ENCODE measurements at places on chromosomes 5 and 9. TPM values are rescaled to one million over a fixed set of nuclear protein-coding genes. Genes with fewer than 3 reads are reported as not detected.
A peak's percentile ranks its signal among the peaks of the same experiment; 100 is the strongest.

- no peaks in the 10 kb centered on the region for H3K4me1 ChIP-seq
- peaks cover 16% of the 10 kb centered on the region for H3K27me3 ChIP-seq
- no peak overlapping the region for H3K4me3 ChIP-seq
These were observed 20.9 kb downstream of the MORN5 start for GRCh38 chr9:122180633-122181032.

- no peak for DNase-seq
- no peak overlapping the region for H3K4me3 ChIP-seq
- H3K27me3 ChIP-seq = peaks cover 4% of the 10 kb centered on the region
- H3K4me1 ChIP-seq = peaks cover 2% of the 10 kb centered on the region
These were observed 142.8 kb upstream of the RGMB start for GRCh38 chr5:98630621-98631020.

GRCh38 chr5:123690821-123691220, 178.8 kb downstream of the CSNK1G3 start:
- H3K36me3 ChIP-seq = no peaks in the 10 kb centered on the region
- no peaks in the 10 kb centered on the region for H3K4me1 ChIP-seq
- DNase-seq = no peak
- no peak overlapping the region for H3K27ac ChIP-seq
- no peak overlapping the region for H3K4me3 ChIP-seq
- H3K27me3 ChIP-seq = no peaks in the 10 kb centered on the region

- no peaks in the 10 kb centered on the region for H3K4me1 ChIP-seq
- H3K36me3 ChIP-seq = no peaks in the 10 kb centered on the region
- H3K27me3 ChIP-seq = no peaks in the 10 kb centered on the region
- no peak overlapping the region for H3K4me3 ChIP-seq
- DNase-seq = no peak
These were observed 38.8 kb upstream of the PRDM9 start for GRCh38 chr5:23468658-23469057.

GRCh38 chr9:8863886-8864544, 1064.4 kb upstream of the DMAC1 start:
- no peak overlapping the region for H3K4me3 ChIP-seq
- H3K27me3 ChIP-seq = peaks cover 23% of the 10 kb centered on the region
- DNase-seq = no peak
- H3K27ac ChIP-seq = no peak overlapping the region
- H3K4me1 ChIP-seq = no peaks in the 10 kb centered on the region

GRCh38 chr9:7467186-7467585, 332.4 kb downstream of the DMAC1 start:
- H3K27ac ChIP-seq = no peak overlapping the region
- peaks cover 1% of the 10 kb centered on the region for H3K4me1 ChIP-seq
- no peaks in the 10 kb centered on the region for H3K36me3 ChIP-seq
- no peak for DNase-seq

DNA sequence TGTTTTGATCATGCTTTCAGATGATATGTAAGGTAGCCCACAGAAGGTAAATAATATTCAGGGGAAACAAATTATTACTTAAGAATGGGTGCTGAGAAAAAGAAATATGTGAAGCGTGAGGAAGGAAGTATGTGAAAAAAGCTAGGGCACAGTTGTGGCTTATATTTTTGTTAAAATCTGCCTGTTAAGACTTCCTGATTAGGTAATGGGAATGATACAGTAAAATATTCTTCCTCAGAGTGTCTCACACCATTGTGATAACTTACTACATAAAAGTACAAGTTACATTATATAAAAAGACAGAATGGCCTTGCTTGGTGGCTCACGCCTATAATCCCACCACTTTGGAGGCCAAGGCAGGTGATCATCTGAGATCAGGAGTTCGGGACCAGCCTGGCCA, 18.7 kb upstream of the PARP8 start:
- H3K4me3 ChIP-seq = no peak overlapping the region
- H3K27ac ChIP-seq = no peak overlapping the region
- H3K27me3 ChIP-seq = no peaks in the 10 kb centered on the region
- DNase-seq = no peak
- H3K4me1 ChIP-seq = peaks cover 6% of the 10 kb centered on the region
- H3K36me3 ChIP-seq = no peaks in the 10 kb centered on the region

DNA sequence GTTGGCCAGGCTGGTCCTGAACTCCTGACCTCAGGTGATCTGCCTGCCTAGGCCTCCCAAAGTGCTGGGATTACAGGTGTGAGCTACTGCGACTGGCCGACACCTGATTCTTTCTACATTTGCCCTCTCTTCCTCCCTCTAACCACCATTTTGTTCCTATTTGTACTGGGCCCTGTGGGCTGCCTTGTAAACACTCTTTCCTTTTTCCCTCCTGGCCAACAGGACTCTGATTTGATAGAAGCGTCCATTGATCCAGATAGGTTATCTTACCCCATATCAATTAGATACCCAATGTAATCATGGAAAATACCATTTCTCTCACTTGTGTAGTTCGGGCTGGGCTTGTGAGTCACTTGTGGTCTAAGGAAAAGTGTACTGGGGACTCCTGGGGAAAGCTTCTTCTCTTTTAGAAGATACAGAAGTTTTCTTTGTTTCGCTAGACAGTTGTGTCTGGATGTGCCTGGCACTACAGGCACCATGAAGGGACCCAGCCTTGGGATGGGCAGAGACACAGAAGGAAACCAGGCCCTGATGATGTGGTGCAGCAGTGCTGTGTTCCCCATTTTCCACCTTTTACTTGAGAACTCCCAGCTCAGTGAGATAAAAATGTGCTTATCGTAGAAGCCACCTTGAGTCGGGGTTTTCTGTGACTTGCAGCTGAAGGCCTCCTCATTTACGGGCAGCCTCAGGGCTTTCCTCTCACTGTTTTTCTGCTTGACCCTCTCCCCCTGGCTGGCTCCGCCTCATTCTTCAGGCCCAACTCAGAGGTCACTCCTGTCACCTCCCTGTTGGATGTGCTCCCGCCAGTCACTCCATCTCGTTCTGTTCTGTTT, 32.8 kb upstream of the CPEB4 start:
- no peak for DNase-seq
- no peak overlapping the region for H3K4me3 ChIP-seq
- peaks cover 4% of the 10 kb centered on the region for H3K4me1 ChIP-seq
- H3K27me3 ChIP-seq = peaks cover 9% of the 10 kb centered on the region
- no peak overlapping the region for H3K27ac ChIP-seq

GRCh38 chr5:68534131-68534940, 318.8 kb downstream of the PIK3R1 start:
- H3K27ac ChIP-seq = no peak overlapping the region
- no peaks in the 10 kb centered on the region for H3K36me3 ChIP-seq
- H3K4me3 ChIP-seq = no peak overlapping the region
- DNase-seq = no peak

DNA sequence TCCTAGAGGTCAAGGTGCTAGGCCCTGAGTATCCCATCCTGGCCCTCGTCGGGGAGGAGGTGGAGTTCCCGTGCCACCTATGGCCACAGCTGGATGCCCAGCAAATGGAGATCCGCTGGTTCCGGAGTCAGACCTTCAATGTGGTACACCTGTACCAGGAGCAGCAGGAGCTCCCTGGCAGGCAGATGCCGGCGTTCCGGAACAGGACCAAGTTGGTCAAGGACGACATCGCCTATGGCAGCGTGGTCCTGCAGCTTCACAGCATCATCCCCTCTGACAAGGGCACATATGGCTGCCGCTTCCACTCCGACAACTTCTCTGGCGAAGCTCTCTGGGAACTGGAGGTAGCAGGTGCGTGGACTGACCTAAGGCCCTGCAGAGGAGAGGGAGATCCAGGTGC, 7.9 kb downstream of the BTNL9 start:
- no peaks in the 10 kb centered on the region for H3K36me3 ChIP-seq
- peaks cover 33% of the 10 kb centered on the region for H3K27me3 ChIP-seq
- no peak for DNase-seq
- no peak overlapping the region for H3K27ac ChIP-seq

DNA sequence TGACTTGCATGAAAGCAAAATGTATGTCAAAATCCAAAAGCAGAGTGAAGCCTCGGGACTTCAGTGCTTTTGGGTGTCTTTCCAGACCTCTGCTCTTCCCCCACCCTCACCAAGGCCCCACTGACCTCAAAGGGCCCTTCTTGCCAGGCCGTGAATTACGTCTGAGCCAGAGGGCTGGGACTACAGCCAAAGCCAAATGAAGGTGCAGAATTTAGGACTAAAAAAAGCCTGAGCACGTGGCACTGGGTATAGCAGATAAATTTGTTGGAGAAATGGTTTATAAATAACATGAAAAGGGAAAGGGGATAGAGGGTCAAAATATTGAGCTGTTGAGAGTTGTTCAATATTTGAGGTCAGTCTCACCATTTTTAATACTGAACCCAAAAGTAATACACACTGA, 163.4 kb downstream of the GHR start:
- no peaks in the 10 kb centered on the region for H3K36me3 ChIP-seq
- DNase-seq = no peak
- peaks cover 2% of the 10 kb centered on the region for H3K4me1 ChIP-seq
- no peak overlapping the region for H3K4me3 ChIP-seq
- no peak overlapping the region for H3K27ac ChIP-seq

- no peak overlapping the region for H3K4me3 ChIP-seq
- DNase-seq = no peak
- no peaks in the 10 kb centered on the region for H3K36me3 ChIP-seq
- H3K4me1 ChIP-seq = no peaks in the 10 kb centered on the region
These were observed 57.9 kb upstream of the SIMC1 start for GRCh38 chr5:176180339-176180738.

DNA sequence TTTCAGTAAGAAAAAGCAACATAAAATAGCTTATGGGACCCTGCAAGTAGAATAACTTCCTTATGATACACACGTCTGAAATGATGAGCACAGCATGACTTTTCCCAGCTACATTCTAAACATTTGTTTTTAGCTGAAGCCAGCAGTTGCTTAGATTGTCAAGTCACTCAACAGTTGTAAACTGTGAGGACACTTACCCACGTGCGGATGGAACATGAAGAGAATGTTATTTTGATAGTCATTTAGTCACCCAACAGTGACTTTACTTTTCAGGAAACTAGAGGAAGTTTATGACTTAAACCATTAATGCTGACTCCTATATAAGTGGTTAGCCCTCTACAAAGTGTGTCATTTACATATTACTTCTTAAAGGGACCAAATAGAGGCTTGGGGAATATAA, 3.0 kb downstream of the HACD4 start:
- H3K36me3 ChIP-seq = peaks cover 38% of the 10 kb centered on the region
- peaks cover 19% of the 10 kb centered on the region for H3K4me1 ChIP-seq
- no peak overlapping the region for H3K27ac ChIP-seq
- H3K27me3 ChIP-seq = no peaks in the 10 kb centered on the region
- H3K4me3 ChIP-seq = no peak overlapping the region

DNA sequence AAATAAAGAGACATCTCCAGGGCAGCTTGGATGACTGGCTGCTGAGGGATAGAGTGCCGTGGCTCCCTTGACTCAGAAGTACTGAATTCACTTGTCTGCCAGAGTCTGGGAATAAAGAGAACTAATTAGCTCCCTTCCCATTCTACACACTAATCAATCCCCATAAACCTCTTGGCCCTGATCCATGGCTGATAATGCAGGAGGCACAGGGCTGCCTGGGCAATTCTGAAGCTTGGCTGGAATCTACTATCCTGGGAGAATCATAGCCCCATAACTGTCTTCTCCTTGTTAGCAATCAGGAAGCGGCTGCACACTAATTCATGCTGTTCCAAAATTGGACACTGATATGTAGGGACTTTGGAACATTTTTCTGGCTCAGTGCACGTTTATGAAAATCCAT, 197.7 kb downstream of the PTTG1 start:
- no peak overlapping the region for H3K4me3 ChIP-seq
- H3K27ac ChIP-seq = no peak overlapping the region
- no peaks in the 10 kb centered on the region for H3K36me3 ChIP-seq
- no peak for DNase-seq

- H3K4me1 ChIP-seq = no peaks in the 10 kb centered on the region
- no peaks in the 10 kb centered on the region for H3K27me3 ChIP-seq
- no peak overlapping the region for H3K27ac ChIP-seq
- no peak overlapping the region for H3K4me3 ChIP-seq
- no peaks in the 10 kb centered on the region for H3K36me3 ChIP-seq
These were observed 30.1 kb upstream of the TRIM32 start for GRCh38 chr9:116656977-116657376.

DNA sequence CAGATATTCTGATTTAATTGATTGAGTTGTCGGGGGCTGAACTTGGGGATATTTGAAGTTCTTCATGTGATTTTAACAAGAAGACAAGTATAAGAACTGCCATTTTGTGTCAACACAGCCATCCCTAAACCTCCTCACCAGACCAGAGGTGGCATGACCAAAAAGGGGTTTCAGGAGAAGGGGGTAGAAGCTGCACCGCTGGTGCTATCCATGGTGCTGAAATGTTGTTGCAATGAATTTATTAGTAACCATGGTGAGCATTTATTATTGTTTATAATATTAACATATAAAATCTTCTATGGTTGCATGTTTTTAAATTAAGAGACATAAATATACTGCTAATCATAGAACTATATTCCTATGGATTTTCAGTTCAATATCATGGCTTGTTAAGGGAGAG, 72.3 kb downstream of the GNA14 start:
- H3K4me3 ChIP-seq = no peak overlapping the region
- H3K27me3 ChIP-seq = peaks cover 4% of the 10 kb centered on the region
- no peaks in the 10 kb centered on the region for H3K36me3 ChIP-seq
- no peaks in the 10 kb centered on the region for H3K4me1 ChIP-seq

DNA sequence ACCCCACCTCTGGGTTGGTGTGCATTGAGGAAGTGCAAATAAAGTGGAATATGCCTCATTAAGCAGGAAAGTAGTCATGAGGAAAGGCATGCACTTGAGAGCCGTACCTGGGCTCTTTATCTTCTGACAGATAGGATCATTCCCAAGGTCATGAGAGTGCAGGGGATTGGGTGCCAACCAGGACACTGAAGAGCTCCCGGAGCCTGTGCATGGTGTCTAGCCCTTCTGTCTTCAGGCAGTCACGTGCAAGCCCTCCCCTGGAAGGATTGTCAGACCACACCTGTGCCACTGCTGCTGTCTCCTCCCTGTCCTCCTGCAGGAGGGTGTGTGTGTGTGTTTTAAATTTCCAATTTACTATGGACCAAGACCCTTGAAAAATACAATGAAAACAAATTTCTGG, 69.6 kb downstream of the PDE8B start:
- DNase-seq = no peak
- H3K36me3 ChIP-seq = no peaks in the 10 kb centered on the region
- H3K4me3 ChIP-seq = no peak overlapping the region
- H3K4me1 ChIP-seq = peaks cover 14% of the 10 kb centered on the region
- H3K27ac ChIP-seq = no peak overlapping the region

- H3K4me3 ChIP-seq = no peak overlapping the region
- no peaks in the 10 kb centered on the region for H3K4me1 ChIP-seq
- H3K36me3 ChIP-seq = no peaks in the 10 kb centered on the region
- DNase-seq = no peak
- H3K27me3 ChIP-seq = no peaks in the 10 kb centered on the region
- no peak overlapping the region for H3K27ac ChIP-seq
These were observed 149.0 kb upstream of the FTMT start for GRCh38 chr5:121702682-121703081.

- peak; percentile 80 for DNase-seq
- H3K4me1 ChIP-seq = peaks cover 79% of the 10 kb centered on the region
- peak overlapping the region; percentile 83 for H3K4me3 ChIP-seq
- H3K27ac ChIP-seq = peak overlapping the region; percentile 87
These were observed 14.8 kb downstream of the AKNA start for GRCh38 chr9:114372921-114373448.

The SPATA31E1 gene
- total RNA-seq = not detected

The FOXD4L6 gene
- total RNA-seq = 0.28 TPM

The THBS4 gene
- 0.57 TPM for total RNA-seq

The FOXD4L5 gene
- total RNA-seq = 0.43 TPM
